ENCODE measurements at places on chromosomes 4 and X. TPM values are rescaled to one million over a fixed set of nuclear protein-coding genes. Genes with fewer than 3 reads are reported as not detected.

The ZNF732 gene
- not detected for total RNA-seq

The PCDH10 gene
- total RNA-seq = not detected

The CTSO gene
- total RNA-seq = 4.8 TPM

The SLC39A8 gene
- 11.6 TPM for total RNA-seq

The PASD1 gene
- total RNA-seq = not detected

The WDR1 gene
- 258 TPM for total RNA-seq

The UGT2B15 gene
- total RNA-seq = not detected

The RHOXF1 gene
- total RNA-seq = not detected

DNA sequence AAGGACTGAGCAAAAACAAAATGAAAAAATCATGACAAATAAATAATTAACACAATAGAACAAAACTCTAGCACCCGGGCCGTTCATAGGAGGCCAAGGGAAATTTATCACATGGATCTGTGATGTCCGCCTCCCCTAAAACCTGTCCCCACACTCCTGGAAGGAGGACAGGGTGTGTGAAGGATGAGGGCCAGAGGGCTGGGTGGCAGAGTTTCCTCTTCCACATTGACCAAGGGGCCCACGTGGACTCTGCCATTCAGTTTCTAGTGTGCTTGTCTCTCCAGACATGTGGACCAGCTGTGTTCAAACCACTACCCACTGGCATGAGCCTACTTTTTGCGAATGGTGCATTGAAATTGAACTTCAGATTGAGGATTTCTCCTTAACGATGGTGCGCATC is 6.3 kb downstream of the PRRG3 start:
- no peaks in the 10 kb centered on the region for H3K4me1 ChIP-seq
- no peak for DNase-seq
- H3K36me3 ChIP-seq = no peaks in the 10 kb centered on the region
- H3K27ac ChIP-seq = no peak overlapping the region

- no peak overlapping the region for H3K4me3 ChIP-seq
- H3K36me3 ChIP-seq = no peaks in the 10 kb centered on the region
- H3K27me3 ChIP-seq = no peaks in the 10 kb centered on the region
- no peak for DNase-seq
Observed at GRCh38 chrX:40327085-40327484, 229.3 kb upstream of the BCOR start.

GRCh38 chr4:179095585-179096221 is 1653.5 kb upstream of the AGA start:
- H3K36me3 ChIP-seq = no peaks in the 10 kb centered on the region
- peak; percentile 6 for DNase-seq
- H3K27ac ChIP-seq = no peak overlapping the region
- no peak overlapping the region for H3K4me3 ChIP-seq
- H3K4me1 ChIP-seq = no peaks in the 10 kb centered on the region
- H3K27me3 ChIP-seq = no peaks in the 10 kb centered on the region

DNA sequence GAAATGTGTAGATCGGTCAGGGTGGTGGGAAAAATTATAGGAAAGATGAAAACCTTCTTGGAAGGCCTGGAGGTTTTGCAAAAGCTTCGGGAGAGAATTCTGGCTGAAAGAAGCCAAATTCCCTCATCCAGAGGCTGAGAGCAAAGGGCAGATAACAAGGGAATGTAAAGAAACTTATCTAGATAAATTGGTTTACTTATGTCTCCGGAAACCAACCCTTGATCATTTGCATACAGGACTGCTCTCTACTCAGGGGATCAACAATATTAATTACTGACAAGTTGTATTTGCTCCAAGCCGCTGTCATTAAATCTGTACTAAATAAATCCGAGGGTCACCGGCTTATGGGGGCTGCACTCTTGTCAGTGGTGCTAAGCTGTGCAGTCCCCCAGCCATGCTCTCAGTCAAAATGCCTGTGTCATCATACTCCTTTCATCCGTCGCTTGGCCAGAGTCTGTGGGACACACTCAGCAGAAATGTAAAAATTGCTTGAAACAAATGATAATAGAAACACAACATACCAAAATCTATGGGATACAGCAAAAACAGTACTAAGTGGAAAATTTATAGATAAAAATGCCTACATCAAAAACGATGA is 715.7 kb downstream of the KCTD8 start:
- no peak overlapping the region for H3K4me3 ChIP-seq
- H3K36me3 ChIP-seq = no peaks in the 10 kb centered on the region
- no peak for DNase-seq
- no peaks in the 10 kb centered on the region for H3K27me3 ChIP-seq
- H3K4me1 ChIP-seq = no peaks in the 10 kb centered on the region

- no peak for DNase-seq
- H3K27ac ChIP-seq = no peak overlapping the region
- H3K4me1 ChIP-seq = no peaks in the 10 kb centered on the region
- H3K27me3 ChIP-seq = peaks cover 17% of the 10 kb centered on the region
- no peak overlapping the region for H3K4me3 ChIP-seq
- no peaks in the 10 kb centered on the region for H3K36me3 ChIP-seq
Observed at GRCh38 chr4:187965726-187966125, 29.8 kb upstream of the ZFP42 start.

GRCh38 chrX:10855845-10856244 is 235.5 kb upstream of the MID1 start:
- H3K4me1 ChIP-seq = no peaks in the 10 kb centered on the region
- H3K27me3 ChIP-seq = no peaks in the 10 kb centered on the region
- H3K27ac ChIP-seq = no peak overlapping the region

DNA sequence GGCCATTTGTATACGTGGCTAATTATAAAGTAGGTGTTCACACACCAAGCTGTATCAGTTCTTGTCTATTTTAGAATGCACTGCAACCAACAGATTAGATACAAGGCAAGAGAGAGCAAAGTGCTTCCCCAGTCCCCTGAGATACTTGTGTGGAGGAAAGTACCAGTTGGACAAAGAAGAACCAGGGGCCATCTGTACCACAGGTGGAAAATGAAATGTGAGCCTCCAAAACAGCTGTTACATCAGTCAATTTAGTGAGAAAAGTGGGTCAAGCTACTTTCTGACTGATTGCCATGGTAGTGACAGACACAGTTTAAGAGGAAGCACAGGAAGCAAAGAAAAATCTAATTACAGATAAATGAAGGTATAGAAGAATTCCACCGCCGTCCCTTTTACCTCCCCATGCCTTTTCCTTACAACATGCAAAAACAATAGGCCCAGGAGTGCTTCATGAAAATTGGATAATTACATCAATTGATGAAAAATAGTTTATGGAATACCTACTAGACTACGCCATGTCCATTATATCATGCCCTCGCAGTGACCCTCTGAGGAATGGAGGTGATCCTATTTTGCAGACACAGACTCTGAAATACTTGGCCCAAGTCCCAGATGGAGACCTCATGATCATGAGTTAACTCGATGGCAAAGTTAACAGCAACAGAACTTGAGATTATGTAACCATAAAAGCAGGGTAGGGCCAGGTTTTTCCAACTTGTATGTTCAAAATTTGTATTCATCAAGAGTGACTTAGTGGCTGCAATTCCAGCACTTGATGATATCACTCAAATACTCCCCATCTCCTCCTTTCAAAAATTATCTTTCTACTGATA is 15.8 kb downstream of the SMPX start:
- H3K27me3 ChIP-seq = no peaks in the 10 kb centered on the region
- H3K36me3 ChIP-seq = no peaks in the 10 kb centered on the region
- H3K27ac ChIP-seq = no peak overlapping the region
- H3K4me1 ChIP-seq = no peaks in the 10 kb centered on the region

- no peak for DNase-seq
- no peaks in the 10 kb centered on the region for H3K36me3 ChIP-seq
- H3K4me1 ChIP-seq = peaks cover 15% of the 10 kb centered on the region
- no peak overlapping the region for H3K4me3 ChIP-seq
Observed at GRCh38 chrX:150201841-150202240, 161.3 kb upstream of the MAMLD1 start.
